ENCODE measurements at places on chromosomes 12 and 14.

GRCh38 chr12:42474391-42474790 is 115.2 kb downstream of the PRICKLE1 start:
- peak; percentile 20 for DNase-seq

DNA sequence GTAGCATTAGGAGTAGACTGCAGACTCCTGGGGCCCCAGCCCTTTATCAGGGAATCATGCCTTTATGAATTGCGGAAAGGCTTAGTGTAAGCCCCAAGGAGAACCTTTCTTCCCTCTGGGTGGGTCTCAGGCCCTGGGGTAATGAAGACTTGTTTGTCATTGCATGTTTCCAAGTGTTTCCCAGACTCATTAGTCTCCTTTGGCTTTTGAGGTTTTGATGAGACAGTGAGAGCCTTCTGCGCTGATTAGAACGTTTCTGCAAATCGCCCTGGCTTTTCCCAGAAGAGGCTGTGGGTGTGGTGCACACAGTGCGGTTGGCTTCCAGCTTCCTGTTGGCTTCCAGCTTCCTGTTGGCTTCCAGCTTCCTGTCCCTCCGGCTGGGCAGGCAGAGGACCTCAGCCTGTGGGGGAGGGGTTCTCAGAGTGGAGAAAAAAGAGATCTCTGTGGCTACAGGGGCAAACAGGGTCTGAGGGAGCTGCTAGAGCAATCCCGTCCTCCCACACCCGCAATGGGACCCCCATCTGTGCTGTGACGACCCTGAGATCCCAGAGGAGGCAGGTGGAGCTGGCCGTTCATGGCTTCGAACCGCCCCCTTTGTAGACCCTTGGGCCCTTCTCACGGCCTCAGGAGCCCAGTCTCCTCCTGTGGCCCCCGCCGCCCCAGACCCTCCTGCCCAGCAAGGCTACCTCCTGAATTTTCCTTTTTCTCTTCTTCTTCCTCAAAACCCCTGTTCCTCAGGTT is 42.1 kb downstream of the GPR68 start:
- no peak for DNase-seq

GRCh38 chr12:100265732-100266584 is 921 bp downstream of the DEPDC4 start:
- DNase-seq, result no peak

- no peak for DNase-seq
Measured at GRCh38 chr14:43803076-43803689, 703.9 kb downstream of the FSCB start.

GRCh38 chr12:2035431-2036055 is 17.2 kb upstream of the CACNA1C start:
- no peak for DNase-seq

GRCh38 chr12:48739618-48740269 is 23.2 kb upstream of the CCNT1 start:
- no peak for DNase-seq

GRCh38 chr12:129127771-129128170 is 274.5 kb downstream of the GLT1D1 start:
- no peak for DNase-seq

DNA sequence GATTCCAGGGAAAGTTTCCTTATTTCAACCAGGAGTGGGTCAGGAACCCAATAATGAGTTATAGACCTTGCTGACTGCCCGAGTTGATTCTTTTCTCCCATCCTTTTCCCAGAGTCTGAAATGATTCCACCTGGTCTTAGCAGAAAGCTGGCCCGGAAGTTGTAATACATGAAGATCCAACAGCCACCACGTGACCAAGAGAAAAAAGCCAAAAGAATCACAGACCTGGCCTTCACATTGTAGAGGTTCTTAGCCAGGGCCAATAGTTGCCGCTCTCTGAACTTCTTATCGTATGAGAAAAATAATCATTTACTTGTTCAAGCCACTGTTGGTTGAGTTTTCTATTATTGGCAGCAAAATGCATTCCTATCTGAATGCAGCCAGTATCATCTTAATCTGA is 161.2 kb upstream of the HMGA2 start:
- no peak for DNase-seq

- no peak for DNase-seq
Measured at GRCh38 chr14:51180577-51180976, 59.5 kb upstream of the TMX1 start.

DNA sequence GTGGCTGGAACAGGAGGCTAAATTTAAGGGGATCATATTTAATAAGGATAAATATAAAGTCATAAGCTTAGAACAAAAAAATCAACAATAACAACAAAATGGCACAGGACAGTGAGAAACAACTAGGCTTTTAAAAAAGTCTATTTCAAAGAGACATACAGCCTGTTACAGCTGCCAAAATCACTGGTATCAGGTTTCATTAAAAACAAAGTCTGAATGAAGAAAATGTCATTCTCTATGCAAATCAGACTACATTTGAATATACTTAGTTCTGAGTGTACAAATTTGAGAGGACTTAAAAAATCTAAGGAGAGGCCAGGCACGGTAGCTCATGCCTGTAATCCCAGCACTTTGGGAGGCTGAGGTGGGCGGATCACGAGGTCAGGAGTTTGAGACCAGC is 44.0 kb downstream of the TFCP2 start:
- peak; percentile 22 for DNase-seq

DNA sequence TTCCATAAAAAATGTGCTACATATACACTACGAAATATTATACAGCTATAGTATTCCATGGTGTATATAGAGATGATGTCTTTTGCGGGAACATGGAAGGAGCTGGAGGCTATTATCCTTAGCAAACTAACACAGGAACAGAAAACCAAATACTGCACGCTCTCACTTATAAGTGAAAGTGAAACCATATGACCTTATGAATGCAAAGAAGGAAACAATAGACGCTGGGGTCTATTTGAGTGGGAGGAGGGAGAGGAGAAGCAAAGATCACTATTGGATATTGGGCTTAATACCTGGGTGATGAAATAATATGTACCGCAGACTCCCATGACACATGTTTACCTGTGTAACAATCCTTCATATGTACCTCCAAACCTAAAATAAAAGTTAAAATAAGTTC is 142.8 kb downstream of the LRFN5 start:
- DNase-seq, result no peak

- DNase-seq, result no peak
Measured at GRCh38 chr12:22268406-22268805, 66.1 kb downstream of the ST8SIA1 start.

- no peak for DNase-seq
Measured at GRCh38 chr12:95762123-95762785, 28.3 kb downstream of the NTN4 start.

DNA sequence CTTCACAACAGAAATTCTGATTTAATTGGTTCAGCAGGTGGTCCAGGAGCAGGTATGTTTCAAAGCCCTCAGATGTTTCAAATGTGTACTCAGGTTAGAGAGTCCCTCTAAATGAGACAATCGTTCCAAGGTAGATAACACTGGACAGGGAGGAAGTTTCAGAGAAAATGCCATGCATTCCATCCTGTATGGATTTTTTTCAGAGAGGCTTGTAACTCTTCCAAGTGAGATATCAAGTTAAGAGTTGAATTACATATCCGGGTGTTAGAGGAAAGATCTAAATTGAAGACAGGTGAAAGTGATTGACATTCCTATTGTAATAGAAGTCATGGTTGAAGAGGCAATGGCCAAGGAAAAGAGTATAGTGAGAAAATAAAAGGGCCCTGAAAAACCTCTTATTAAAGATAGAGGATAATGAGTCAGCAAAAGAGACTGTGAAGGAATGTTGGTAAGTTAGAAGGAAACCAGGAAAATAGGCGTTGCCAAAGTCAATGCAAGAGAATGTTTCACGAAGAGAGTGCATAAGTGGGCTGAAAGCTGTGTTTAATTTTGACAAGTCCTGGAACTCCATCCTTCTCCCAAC is 105.8 kb downstream of the BMP4 start:
- DNase-seq, result peak; percentile 21

- DNase-seq, result peak; percentile 76
Measured at GRCh38 chr12:105977652-105978051, 161.1 kb downstream of the NUAK1 start.

DNA sequence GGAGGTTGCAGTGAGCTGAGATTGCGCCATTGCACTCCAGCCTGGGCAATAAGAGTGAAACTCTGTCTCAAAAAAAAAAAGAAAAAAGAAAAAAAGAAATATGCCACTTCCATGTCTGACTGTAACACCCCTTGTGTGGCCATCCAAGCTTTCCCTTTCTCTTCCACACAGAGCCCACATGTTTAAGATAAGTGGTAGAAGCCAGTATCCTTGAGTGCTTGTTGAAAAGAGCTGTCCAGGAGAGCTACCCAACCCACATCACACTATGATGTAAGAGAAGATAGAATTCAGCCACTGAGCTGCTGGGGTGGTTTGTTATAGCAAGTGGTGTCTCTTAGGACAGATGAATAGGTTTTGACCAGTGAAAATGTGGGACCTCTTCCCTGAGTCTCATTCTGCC is 82.1 kb downstream of the ZNF664 start:
- DNase-seq, result no peak

DNA sequence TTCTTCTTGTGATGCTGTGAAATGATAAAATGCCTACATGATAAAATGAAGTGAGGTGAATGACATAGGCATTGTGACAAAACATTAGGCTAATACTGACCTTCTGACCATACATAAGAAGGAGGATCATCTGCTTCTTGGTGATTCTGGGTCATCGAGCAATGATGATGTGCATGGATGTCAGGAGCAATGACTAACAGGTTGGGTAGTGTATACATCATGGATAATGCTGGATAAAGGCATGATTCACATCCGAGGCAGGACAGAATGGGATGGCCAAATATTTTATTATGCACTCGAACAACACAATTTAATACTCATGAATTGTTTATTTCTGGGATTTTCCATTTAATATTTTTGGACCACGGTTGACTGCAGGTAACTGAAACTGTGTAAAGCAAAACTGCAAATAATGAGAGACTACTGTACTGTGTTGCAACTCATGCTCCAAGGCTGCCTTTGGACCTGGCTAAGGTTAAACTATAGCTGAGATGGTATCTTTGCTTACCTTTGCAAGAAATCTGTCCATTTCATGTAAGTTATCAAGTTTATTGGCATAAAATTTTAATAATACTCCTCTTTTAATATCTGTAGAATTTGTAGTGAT is 7.6 kb upstream of the SLC25A21 start:
- DNase-seq, result no peak

- DNase-seq, result no peak
Measured at GRCh38 chr14:101284711-101285110, 276.6 kb upstream of the DIO3 start.

DNA sequence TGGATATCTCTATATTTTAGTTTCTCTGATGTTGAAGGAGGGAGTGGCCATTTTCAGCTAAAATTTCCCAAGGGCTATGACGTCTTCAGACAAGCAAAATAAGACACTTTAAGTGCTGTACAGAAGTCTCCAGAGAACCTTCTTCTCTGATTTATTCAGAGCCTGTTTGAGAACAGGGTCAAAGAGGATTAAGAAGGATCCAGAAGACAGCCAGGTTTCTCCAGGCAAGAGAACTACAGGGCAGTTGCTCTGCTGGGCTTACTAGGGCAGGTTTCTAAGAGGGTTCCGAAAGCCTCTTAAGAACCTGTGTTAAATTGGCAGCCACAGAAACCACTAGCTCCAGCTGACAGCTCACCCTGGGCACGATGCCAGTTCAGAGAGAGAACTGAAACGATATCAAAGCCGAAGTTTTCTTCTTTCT is 1.2 kb downstream of the MGP start:
- DNase-seq, result peak; percentile 90

- no peak for DNase-seq
Measured at GRCh38 chr14:25222256-25222655, 172.3 kb upstream of the STXBP6 start.

GRCh38 chr12:40327535-40327934 is 102.7 kb downstream of the LRRK2 start:
- DNase-seq, result no peak

Measured in myocyte (in vitro differentiated cells).